ENCODE measurements at places on chromosomes 3 and 15. TPM values are rescaled to one million over a fixed set of nuclear protein-coding genes. Genes with fewer than 3 reads are reported as not detected.

Gene OR5K2
- not detected for total RNA-seq

Gene NPAP1
- total RNA-seq: not detected

Gene NR2E3
- not detected for total RNA-seq

Gene PCSK6
- 2.1 TPM for total RNA-seq

Gene GOLGA8Q
- total RNA-seq: 1.2 TPM

Gene FHIT
- 1.8 TPM for total RNA-seq

Gene RBP2
- not detected for total RNA-seq

Gene GOLGA8N
- 0.49 TPM for total RNA-seq

Gene RAB5A
- total RNA-seq: 39.5 TPM

Gene PP2D1
- not detected for total RNA-seq

Gene HRH1
- 9.4 TPM for total RNA-seq

Gene NOX5
- 1.0 TPM for total RNA-seq

Gene SCG5
- 14.8 TPM for total RNA-seq

Gene C3orf33
- total RNA-seq: 1.4 TPM

Gene GLDN
- not detected for total RNA-seq

Gene CXCR6
- total RNA-seq: not detected

Gene IQCF5
- total RNA-seq: not detected

Gene IL17RB
- not detected for total RNA-seq

Gene PAK6
- total RNA-seq: 21.0 TPM

Gene RETNLB
- total RNA-seq: not detected

Gene LIPH
- 0.11 TPM for total RNA-seq

Gene PDCD7
- total RNA-seq: 23.4 TPM

Gene AMOTL2
- total RNA-seq: 55.9 TPM

Gene HACD2
- 25.8 TPM for total RNA-seq

Gene SPTBN5
- 0.31 TPM for total RNA-seq

Gene SV2B
- total RNA-seq: under 0.01 TPM
